T-cell (primary cell): ENCODE measurements at places on chromosomes 16 and 17.

DNA sequence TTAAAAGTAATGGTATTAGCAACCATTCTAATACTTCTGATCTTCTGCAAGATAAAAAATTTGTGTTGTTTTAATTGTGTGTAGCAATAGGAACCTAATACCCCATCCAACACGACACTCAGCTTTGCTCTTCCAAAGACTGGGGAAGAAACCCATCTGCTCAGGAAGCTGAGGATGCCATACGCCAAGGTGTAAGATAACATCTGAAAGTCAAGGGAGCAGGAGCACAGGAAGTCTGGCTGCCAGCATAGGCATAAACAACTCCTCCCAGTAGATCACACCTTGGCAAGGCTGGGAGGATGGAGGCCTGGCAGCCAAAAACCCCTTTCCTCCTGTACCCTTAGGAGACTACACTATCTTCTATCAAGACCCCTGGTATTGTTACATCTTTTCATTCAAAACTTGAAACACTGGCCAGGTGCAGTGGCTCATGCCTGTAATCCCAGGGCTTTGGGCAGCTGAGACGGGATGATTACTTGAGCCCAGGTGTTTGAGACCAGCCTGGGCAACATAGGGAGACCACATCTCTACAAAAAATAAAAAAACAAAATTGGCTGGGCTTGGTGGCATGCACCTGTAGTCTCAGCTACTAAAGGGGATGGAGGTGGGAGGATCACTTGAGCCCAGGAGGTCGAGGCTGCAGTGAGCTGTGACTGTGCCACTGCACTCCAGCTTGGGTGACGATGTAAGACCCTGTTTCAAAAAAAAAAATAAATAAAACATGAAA lies 5.7 kb upstream of the SPHK1 start:
- no peak for DNase-seq

DNA sequence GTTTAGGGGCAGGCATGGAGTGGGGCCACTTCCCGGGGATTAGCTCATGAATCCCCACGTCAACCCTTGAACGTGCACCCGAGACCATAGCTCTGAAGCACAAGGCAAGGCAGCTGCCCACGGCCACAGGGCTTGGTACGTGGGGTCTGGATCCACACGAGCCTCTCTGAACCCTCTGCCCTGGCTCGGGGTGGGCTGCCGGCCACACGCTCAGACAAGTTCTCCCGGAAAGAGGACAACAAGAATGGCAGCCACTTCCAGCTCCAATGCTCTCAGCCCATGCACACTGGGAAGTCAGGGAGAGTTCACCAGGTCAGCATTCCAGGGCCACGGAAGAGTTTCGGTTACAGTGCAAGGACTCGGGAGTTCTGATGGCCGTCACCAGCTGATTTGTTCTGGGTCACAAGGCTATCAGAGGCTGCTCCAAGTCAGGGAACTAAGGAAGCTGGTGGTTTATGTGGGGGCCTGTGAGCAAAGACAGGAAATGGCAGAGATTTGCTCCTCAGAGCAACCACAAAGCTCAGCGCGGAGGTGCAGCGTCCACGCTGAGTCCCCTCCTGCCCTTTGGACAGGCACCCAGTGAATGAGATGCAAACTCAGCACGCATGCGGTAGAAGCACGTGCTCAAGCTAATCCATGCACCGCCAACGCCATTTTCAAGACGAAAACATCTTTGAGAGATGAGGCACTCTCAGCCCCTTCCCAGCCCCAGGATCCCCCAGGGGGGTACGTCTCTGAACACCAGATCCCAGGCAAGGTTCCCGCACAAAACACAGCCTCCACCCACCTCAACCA lies 356.4 kb downstream of the FOXL1 start:
- DNase-seq = no peak

- DNase-seq = no peak
These were observed 534.1 kb downstream of the GRIN2A start for GRCh38 chr16:9647981-9648701.

DNA sequence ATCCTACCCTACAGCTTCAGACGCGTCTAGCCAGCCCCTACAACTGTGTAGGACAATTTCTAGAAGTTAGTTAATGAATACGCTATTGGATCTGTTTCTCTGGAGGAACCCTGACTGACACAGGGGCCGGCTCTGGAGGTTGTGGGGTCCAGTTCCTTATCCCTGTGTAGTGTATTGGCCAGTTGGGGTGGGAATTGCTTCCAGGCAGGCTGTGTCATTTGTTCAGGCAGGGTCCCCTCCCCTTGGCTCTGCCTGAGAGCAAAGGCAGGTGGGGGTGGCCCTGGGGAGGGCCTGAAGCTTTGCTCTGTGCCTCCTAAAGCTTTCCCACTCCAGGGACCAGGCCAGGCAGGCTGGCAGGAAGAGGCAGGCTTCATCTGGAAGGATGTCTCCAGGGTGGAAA lies 11.7 kb upstream of the CETP start:
- DNase-seq = no peak

DNA sequence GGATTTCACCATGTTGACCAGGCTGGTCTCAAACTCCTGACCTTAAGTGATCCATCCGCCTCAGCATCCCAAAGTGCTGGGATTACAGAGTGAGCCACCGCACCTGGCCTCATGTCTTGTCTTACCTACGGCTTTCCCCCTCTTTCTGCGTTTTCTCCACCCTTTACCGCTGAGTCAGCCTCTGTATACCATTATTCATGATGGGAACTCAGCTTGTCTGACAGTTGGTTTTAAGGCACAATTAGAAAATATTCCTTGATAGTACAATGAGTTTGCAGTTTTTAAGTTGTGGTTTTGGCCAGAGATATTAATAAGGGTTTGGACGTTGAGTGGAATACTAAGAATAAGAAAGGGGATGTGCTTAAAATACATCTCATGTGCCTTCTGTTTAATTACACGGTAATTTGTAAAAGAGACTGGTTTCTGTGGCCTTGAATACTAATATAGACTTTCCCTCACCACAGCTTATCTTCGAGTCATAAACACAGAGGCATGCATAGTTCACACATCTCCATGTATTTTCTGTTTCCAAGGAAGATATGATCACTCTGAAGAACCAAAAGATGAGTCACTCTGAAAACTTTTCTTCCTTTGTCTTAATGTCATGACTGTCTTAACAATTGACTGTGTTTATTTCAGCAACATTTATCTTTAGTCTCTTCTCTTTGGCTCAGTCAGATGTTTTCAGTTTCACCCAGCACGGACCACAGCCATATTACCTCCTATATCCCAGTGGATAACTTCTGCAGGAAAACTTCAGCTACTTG lies 54.4 kb downstream of the PITPNC1 start:
- no peak for DNase-seq
